Gastrocnemius medialis (tissue), 4 donors: ENCODE measurements at places on chromosomes 4 and X.

DNA sequence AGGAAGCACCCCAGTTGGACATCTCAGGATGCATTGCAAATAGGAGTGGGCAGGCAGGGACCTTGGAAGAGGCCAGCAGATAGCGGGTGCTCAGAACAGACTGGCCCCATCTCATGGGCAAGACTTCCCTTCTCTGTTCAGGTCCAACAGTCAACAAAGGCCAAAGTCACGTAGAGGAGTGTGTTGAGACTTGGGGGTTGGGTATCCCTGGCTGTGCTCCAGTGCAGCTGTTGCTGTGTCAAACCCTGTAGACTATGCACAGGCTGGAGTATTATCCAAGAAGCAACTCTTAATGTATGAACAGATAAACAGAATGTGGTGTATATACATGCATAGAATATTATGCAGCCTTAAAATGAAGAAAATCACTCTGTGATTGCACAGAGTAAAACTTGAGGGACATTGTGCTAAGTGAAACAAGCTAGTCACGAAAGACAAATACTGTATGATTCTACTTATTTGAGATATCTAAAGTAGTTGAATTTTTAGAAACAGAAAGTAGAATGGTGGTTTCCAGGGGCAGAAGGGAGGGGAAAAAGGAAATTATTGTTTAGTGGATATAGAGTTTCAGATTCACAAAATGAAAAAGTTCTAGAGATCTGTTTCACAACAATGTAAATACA is 192.1 kb upstream of the LCORL start:
- DNase-seq = no peak

DNA sequence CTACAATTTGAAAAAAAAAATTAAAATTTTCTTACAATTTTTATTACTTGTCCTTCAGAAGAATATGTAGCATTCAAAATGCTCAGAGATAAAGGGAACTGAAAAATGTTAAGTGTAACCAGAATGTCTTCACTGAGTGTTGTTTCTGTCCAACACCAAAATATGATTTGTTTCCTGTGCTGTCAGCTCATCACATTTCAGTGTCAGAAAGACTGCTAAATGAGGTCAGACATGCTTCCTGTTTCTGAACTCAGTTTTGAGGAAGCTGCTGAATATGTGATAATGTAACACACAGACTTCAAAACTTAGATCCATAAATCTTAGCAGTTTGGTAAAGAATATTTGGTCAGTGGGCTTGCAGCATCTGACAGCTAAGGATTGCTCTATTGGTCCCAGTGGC is 1849.7 kb downstream of the PCDH7 start:
- no peak for DNase-seq

GRCh38 chrX:19566359-19567222 is 51.3 kb upstream of the MAP3K15 start:
- no peak for DNase-seq

GRCh38 chr4:128295255-128295654 is 7.6 kb upstream of the PGRMC2 start:
- no peak for DNase-seq

GRCh38 chr4:52617336-52618020 is 41.6 kb downstream of the USP46 start:
- DNase-seq = no peak

DNA sequence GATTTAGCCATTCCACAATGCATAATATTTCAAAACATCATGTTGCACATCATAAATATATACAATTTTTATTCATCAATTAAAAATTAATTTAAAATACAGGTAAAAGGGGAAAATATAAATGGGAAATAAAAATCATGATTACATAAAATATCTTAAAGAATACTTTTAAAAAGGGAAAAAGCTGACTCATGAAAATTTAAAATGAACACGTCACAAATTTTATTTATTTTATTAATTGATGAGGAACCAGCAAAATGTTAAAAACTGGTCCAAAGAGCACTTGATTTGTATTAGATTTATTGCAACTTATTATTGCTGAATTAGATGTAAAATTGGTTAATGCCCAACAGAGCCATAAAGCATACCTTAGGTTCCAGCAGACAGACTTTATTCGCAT is 78.5 kb upstream of the ANK2 start:
- DNase-seq = no peak

- DNase-seq = no peak
These were observed 283.5 kb upstream of the FTHL17 start for GRCh38 chrX:31355206-31355955.

GRCh38 chrX:120857240-120857639 is 18.4 kb downstream of the CT47B1 start:
- no peak for DNase-seq

GRCh38 chr4:20368926-20369325 is 117.2 kb downstream of the SLIT2 start:
- no peak for DNase-seq

GRCh38 chr4:2419814-2420213 is 1.1 kb downstream of the CFAP99 start:
- DNase-seq = no peak

GRCh38 chrX:372856-373640 is 13.7 kb downstream of the PPP2R3B start:
- DNase-seq = no peak

DNA sequence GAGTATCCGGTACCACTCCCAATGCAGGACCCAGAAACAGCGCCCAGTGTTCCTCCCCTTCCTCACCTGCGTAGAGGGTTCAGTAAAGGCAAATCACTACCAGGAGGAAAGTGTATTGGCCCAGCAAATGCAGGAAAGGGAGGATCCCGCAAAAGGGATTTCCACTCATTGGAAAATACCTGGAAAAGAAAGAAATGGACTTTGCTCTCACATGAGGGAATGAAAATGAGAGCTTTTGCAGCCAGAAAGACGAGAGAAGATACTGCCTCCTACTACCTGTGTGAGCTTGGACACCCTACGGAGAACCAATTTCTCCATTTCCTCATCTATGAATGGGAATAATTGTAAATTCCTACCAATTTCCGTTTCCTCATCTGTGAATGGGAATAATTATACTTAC is 184.1 kb upstream of the PPARGC1A start:
- no peak for DNase-seq
